Dorsolateral prefrontal cortex (tissue), 122 donors: ENCODE measurements at places on chromosomes 16 and 17. TPM values are rescaled to one million over a fixed set of nuclear protein-coding genes. Genes with fewer than 3 reads are reported as not detected.

DNA sequence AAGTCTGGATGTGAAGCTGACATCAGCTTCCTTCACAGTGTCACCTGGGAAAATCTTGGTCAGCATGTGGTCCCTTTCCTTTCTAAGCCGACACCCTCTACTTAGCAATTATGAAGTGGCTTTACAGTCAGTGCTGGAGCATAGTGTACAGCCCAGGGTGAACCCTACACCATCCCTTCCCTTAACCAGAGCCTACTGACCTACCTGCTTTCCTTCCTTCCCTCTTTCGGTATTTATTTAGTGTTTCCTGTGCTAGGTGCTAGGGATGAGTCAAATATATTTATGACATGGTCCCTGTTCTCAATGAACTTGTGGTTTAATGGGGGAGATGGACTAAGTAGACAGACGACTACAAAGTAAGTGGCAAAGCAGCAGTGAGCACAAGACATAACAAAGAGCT is 77.5 kb downstream of the CDK5R1 start:
- no peak for DNase-seq

- DNase-seq: no peak
Observed at GRCh38 chr16:87956365-87957231, 5.4 kb downstream of the BANP start.

- DNase-seq: no peak
Observed at GRCh38 chr17:27793906-27794569, 6.3 kb downstream of the NOS2 start.

SLC4A1 gene
- total RNA-seq: not detected

GRCh38 chr16:1333854-1334700 is 632 bp downstream of the BAIAP3 start:
- DNase-seq: no peak

GRCh38 chr17:7478276-7479212 is 887 bp downstream of the ZBTB4 start:
- DNase-seq: peak; percentile 69

MYH1 gene
- total RNA-seq: not detected

WNT9B gene
- 1.9 TPM for total RNA-seq

TUBD1 gene
- total RNA-seq: 8.8 TPM

- DNase-seq: no peak
Observed at GRCh38 chr16:52095471-52095870, 451.5 kb downstream of the TOX3 start.

GRCh38 chr17:40480501-40481003 is 20.9 kb downstream of the TNS4 start:
- DNase-seq: no peak

- DNase-seq: no peak
Observed at GRCh38 chr17:43453331-43453812, 30.4 kb upstream of the DHX8 start.

- no peak for DNase-seq
Observed at GRCh38 chr17:44601973-44602372, 44.7 kb downstream of the FZD2 start.
